GM23338 (cell line): ENCODE measurements at places on chromosomes 13 and 19. TPM values are rescaled to one million over a fixed set of nuclear protein-coding genes. Genes with fewer than 3 reads are reported as not detected.

DNA sequence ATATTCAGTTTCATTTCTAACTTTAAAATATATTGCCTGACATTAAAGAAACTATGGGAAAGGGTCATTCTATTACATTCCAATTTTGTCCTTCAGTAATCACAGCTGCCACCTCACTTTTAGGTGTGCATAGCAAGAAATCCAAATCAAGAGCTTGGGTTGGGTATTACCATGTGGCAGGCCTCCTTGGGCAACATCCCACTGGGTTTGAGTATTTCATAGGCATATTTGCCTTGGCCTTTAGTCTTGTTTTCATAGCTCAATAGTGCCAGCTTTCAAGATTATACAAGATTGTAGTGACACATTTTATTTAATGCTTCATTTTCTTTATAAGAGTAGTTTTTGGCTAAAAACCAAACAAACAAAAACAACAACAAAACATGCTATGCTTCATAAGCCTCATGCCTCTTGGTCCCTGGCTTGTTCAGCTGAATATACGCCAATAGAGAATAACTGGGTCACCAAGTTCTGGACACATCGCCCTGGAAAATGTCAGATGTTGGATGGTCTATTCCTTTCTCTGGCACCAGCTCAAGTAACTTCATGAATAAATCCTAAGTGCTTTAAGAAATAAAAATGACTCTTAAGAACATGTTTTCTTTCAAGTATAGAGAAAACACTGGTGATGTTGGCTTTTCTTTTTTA, 167.4 kb upstream of the STARD13 start:
- no peak for DNase-seq

DNA sequence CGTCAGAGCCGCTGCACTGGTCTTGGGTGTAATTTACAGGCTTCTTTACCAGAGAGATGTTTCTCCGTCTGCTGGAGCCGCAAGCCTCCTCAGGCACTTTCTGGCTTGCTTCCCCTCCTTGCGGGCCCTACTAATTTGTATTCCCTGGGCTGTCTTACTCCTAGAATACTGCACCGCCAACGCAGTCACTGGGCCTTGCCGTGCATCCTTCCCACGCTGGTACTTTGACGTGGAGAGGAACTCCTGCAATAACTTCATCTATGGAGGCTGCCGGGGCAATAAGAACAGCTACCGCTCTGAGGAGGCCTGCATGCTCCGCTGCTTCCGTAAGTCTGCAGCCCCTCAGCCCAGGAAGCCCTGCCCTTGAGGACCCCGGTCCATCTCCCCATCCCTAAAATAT, 14.1 kb upstream of the C19orf33 start:
- no peak for DNase-seq

DNA sequence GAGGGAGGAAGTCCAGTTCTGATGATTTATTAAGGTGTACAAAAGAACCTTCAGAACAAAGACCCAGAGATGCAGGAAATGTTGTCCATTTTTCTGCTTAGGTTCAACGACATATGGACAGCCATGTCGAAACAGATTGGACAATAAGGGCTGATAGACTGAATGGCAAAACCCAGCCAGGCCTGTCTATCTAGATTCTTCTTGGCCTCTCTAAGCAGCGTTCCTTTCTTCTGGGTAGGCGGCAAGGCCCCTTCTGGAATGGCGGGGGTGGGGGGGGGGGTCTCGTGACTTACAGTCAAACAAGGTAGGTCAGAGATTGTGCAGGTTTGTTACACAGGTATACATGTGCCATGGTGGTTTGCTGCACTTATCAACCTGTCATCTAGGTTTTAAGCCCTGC, 39.7 kb upstream of the PEPD start:
- no peak for DNase-seq

- no peak for DNase-seq
Observed at GRCh38 chr19:39946532-39946931, 12.1 kb upstream of the FCGBP start.

DNA sequence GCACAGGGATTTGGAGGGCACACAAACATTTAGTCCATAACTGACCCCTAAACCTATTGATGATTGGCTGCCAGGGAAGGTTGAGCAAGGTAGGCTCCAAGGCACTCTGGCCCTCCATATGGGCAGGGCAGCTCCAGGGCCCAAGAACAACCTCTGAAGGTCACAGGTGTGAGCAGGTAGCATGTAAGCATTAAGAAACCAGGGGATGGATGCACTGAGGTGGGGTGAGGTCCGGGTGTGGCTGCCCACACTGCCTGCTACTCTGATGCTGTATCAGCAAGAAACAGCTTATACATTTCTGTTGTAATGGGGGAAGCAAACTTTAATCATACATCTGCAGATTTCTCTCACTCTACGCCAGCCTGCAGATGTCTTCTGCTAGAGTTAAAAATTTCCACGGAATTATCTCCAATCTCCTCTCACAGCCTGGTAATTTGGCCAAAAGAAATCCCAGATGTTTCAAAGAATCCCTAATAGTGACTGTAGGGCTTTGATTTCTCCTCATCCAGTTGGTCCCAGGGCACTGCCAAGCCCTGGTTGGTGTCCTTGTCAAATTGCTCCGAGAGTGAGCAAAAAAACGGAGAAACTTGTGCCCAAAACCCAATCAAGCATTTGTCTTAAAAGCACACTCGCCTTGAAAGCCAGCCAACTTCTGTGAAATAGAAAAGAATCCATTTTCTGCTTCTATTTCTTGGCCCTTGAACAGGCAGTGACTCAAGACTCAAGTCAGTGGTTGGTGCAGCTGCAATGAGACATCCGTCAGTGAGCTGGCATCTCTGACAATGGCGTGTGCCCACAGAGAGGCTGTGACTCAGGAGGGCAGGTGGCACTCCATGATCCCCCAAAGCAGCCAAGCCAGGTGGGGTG, 72.5 kb upstream of the MRI1 start:
- DNase-seq, result no peak

The SLC27A5 gene
- 35.5 and 37.7 TPM in 2 replicates for polyA plus RNA-seq

- DNase-seq, result peak; percentile 93
Observed at GRCh38 chr19:46133101-46133627, 8.7 kb upstream of the IGFL3 start.

DNA sequence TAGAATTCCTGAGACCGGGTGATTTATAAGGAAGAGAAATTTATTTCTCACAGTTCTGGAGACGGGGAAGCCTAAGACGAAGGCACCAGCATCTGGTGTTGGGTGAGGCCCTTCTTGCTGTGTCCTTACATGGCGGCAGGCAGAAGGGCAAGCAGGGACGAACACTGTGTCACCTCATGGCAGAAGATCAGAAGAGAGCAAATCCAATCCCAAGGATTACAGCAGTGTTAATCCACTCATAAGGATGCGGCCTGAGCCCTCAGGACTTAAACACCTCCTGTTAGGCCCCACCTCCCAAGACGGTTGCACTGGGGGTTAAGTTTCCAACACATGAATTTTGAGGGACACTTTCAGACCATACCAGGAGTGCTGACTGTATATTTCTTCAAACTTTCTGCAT, 6.7 kb upstream of the FBL start:
- DNase-seq, result no peak
